ENCODE measurements at places on chromosomes 7 and 10.

GRCh38 chr10:64977915-64978314, 1456.7 kb downstream of the REEP3 start:
- DNase-seq, result no peak

DNA sequence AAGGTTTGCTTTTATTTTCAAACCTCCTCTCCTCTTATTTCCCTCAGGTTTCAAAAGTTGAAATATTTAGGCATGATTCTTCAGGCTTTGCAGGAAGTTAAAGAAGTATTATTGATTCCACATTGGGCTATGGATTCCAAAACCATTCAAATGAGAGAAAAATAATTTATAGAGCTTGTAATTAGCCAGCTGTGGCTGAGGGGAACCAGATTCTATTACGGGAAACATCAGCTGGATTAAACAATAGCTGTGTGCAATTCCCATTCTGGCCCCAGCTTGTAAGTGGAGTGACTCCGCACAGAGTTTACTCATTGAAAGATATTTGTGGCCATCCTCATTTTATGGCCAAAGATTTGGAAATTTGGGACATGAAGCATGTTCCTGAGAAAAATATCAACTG, 77.0 kb upstream of the PHYHIPL start:
- DNase-seq, result no peak

DNA sequence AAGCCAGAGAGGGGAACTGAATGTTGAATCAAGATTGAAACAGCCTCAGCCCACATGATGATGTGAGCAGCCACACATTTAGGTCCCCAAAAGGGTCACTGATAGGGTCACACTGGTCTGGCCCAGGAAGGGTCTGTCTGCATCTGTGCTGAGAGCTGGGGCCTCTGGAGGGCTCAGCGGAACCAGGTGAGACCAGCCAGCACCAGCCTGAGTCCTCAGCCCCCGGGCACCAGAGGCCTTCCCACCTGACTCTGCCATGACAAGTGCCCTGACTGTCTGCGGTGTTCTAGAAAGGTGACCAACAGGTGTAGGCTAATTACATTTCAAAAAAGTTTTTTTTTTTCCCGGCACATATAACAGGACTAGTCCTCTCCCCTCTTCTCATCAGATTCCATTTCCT, 76.2 kb downstream of the WDR11 start:
- DNase-seq, result no peak

GRCh38 chr7:114931656-114932011, 9.7 kb downstream of the MDFIC start:
- DNase-seq, result no peak

DNA sequence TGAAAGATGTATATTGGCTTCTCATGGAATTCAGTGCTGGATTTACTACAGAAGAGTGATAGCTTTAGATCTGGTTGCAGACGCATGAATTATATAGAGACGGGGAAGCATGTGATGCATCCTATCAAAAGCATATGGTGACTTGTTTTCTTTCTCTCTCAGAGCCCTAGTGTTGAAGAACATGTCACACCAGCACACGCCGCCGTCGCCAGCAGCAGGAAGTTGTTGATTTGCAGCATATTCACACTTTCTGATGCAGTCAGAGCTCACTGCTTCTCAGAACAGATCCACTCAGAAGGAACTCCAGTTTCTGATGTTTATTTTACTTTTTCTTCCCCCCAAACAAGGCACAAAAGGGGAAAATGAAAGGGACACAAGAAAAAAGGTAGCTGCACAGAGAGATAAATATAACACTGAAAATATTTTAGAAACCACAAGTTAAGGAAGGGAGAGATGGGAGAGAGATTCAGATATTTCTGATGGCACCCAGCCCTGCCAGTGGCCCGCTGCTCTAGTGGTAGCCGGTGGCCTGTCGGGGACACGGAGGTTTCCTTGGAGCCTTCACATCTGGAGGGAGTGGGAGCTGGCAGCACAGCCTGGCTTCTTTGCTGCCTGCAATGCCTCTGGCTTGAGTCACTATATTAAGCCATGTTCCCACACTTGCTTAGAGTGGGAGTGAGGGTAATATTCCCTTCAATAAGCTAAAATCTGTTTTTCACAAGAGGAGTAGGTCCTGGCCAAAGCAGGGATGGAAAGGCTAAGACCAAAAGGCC, 123.2 kb downstream of the NRP1 start:
- peak; percentile 52 for DNase-seq

DNA sequence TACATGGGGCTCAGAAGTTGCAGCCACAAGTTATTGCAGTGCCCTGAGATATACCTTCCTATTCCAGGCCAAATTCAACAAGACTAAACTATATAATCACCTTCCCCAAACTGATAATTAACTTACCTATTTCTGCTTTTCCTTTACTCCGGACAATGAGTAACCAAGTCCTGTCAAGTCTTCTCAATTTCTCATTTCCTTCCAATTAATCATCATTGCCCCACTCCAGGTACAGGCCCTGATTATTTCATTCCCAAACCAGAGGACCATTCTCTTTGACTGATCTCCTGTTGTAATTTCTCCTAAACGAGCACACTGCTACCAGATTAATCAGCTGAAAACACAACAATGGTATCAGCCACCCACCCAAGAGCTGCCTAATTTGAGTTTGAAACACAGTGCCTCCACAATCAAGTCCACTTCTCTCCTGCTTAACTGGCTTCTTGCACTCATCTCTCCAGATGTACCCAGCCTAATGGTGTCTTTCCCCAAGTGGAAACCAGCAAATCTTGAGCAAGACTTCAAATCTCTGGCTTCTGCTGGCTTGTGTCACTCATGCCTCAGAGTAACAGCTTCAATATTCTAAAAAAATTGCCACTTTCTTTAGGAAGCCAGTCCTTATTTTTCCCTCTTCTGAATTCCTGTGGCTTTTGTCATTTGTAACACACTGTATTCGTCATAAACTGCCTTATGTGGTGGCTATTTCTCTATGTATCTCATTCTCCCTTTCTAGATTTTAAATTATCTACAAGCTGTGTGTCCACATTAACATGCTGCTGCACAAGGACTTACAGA, 89.1 kb downstream of the CDK6 start:
- DNase-seq, result peak; percentile 83

GRCh38 chr10:92761571-92761970, 71.8 kb downstream of the HHEX start:
- peak; percentile 19 for DNase-seq

- peak; percentile 13 for DNase-seq
Measured at GRCh38 chr7:124764847-124765400, 668 bp downstream of the GPR37 start.

DNA sequence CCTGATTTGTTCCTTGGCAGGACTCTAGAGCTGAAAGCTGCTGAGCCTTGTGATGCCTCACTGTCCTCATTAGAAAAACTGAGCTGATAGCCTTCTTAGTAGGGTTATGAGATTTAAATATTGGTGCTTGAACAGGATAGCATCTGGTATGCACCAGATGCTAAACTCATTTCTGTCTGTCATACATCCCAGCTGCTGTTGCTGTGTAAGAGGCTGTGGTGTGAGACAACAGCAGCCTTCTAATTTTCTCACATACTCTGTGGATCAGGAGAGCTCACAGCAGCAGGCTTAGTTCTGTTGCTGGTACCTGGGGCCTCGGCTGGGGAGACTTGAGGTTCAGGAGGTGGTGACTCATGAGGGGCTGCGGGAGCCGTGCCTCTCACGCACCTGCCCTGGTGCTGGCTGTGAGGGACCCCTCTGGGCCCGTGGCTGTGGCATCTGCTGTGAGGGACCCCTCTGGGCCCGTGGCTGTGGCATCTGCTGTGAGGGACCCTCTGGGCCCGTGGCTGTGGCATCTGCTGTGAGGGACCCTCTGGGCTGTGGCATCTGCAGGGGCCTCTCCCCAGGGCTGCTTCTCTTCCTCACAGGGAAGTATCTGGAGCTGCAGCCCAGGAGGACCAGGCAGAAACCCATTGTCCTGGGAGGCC, 12.5 kb downstream of the DYNC2I1 start:
- DNase-seq, result no peak

GRCh38 chr7:54111814-54112511, 430.2 kb upstream of the VSTM2A start:
- DNase-seq, result no peak

DNA sequence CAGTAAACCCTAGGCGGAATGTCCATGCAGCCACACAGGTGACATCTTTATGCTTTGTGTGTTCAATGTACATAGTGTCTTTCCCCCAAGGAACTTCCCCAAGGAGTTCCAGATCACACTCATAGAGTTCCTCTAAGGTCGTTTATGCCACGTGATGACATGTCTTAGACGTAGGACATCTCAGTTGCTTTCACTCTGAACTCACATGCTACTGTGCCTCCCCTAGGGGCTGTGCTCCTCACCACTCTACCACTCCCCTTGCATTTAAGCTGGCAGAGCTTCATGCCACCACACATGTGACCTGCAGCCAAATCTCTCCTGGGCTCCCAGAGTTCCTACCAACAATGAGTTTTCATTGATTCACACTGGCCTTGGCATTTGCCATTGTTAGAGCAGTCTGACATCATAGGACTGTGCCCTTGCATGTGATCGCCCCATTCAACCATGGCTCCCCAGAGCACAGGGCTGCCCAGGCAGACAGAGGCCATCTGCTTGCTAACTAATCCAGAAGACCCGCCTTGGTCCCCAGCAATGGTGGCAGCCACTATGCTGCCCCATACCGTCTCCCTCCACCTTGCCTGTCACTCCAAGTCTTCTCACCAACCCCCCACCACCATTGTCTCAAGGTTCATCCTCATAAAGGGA, 95.3 kb upstream of the MACROH2A2 start:
- DNase-seq, result no peak

DNA sequence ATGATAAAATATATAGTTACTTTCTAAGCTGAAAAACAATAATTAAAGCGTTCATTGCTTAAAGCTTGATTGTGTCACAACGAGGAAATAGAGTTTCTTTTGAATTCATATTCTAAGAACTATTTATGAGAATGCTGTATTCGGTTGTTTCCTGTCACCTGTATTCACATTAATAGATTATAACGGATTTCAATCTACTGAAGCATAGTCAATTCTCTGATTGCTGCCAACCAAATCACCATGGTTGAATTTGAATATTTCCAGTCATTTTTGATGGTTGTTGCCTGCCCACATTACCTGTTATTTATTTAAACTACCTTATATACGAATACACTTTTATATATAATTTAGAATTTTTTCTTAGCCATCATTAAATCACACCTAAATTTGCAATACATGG, 22.0 kb downstream of the IL2RA start:
- DNase-seq, result no peak

DNA sequence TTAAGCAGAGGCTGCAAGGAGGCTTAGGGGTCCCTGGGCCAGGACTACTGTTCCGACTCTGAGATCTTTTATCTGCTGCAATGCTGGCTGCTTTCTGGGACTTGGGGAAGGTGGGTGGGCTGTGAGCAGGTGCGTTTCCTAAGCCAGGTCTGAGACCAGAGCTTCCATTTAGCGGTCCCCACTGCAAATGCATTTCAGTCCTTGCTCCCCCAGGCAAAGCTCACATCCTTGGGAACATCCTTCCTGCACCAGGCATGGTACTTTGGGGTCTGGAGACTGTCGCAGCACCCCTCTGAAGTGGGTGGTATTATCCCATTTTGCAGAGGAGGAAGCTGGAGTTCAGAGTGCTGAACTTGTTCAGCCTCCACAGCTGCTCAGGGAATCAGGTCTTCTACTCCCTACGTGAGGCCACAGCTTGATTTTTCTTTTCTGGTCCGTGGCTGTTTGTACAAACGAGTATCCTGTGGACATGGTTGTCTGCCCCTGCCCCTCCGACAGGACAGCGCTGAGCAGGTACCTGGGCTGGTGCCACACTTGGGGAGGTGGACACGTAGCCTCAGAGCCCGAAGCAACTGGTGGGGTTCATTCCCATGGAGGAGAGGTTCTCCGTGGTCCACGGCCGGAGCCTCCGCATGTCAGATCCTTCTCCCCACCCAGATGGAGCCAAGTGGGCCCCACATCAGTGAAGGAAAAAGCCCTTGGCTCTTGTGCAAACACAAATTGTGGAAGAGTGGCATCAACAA, 20.0 kb downstream of the ZMIZ1 start:
- DNase-seq, result no peak

- peak; percentile 96 for DNase-seq
Measured at GRCh38 chr10:14086596-14086995, 244.1 kb downstream of the FRMD4A start.

- DNase-seq, result no peak
Measured at GRCh38 chr10:46321770-46322169, 35.0 kb downstream of the ANTXRL start.

GRCh38 chr10:24324651-24325050, 115.7 kb downstream of the KIAA1217 start:
- DNase-seq, result no peak

GRCh38 chr7:54782314-54782713, 23.3 kb upstream of the SEC61G start:
- no peak for DNase-seq

- no peak for DNase-seq
Measured at GRCh38 chr10:125415006-125415633, 254.8 kb upstream of the CTBP2 start.

DNA sequence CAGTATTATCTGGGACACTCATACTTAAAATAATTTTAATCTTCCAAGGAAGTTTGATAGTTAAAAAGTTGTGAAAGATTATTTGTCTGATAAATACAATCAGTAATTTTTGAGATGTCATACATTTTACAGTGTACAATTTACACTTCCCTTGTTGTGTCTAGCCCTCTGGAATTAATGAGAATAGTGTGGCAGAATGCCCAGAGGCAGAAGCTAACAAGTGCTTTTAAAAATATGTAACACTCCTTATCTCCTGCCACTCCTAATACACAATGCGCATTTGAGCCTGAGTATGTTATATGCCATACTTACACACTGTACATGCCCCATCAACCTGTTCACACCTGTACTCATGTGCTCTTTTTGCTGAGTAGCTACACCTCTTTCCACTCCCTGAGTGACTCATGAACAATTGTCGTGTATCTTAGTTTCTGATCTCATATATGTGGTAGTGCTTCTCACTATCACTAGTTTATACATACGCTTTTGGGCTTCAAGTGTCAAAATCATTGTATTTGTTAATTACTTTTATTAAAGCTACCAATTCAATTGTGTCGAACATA, 106.9 kb upstream of the GNAI1 start:
- DNase-seq, result no peak

GRCh38 chr7:53609185-53609584, 573.8 kb downstream of the POM121L12 start:
- DNase-seq, result no peak

Data from ELR (cell line).